A549 treated with RU486 at 1 μM for 4 hours (cell line): ENCODE measurements at places on chromosomes 12 and 14. TPM values are rescaled to one million over a fixed set of nuclear protein-coding genes. Genes with fewer than 3 reads are reported as not detected.

CPNE6 gene
- not detected in 5 replicates for total RNA-seq

DNAH10 gene
- 0.17 to 0.35 TPM (median 0.21 TPM) in 5 replicates for total RNA-seq

MYF6 gene
- not detected in 5 replicates for total RNA-seq

ZC2HC1C gene
- 3.0 to 4.3 TPM (median 3.3 TPM) in 5 replicates for total RNA-seq

SIX6 gene
- total RNA-seq, result not detected in 5 replicates

DAO gene
- not detected in 5 replicates for total RNA-seq

KLRD1 gene
- not detected in 5 replicates for total RNA-seq

NEDD8 gene
- total RNA-seq, result 444 to 520 TPM (median 484 TPM) in 5 replicates

OR4E2 gene
- total RNA-seq, result not detected in 5 replicates

SRRM4 gene
- total RNA-seq, result not detected in 5 replicates

FLRT2 gene
- 2.2 to 3.7 TPM (median 3.4 TPM) in 5 replicates for total RNA-seq

CLEC4C gene
- total RNA-seq, result not detected in 5 replicates

SLC6A13 gene
- 0.11 to 0.62 TPM (median 0.37 TPM) in 5 replicates for total RNA-seq

CCND2 gene
- total RNA-seq, result not detected in 5 replicates

VRTN gene
- total RNA-seq, result not detected in 5 replicates

OR4N5 gene
- total RNA-seq, result not detected in 5 replicates

MIS18BP1 gene
- total RNA-seq, result 21.1 to 28.1 TPM (median 23.9 TPM) in 5 replicates

KLHDC1 gene
- 0.17 to 0.76 TPM (median 0.36 TPM) in 5 replicates for total RNA-seq

CELA1 gene
- not detected in 5 replicates for total RNA-seq

SPTB gene
- 0.65 to 1.1 TPM (median 0.96 TPM) in 5 replicates for total RNA-seq
